ENCODE measurements at places on chromosomes 16 and 17.

GRCh38 chr16:69179328-69180010 is 7.5 kb upstream of the SNTB2 start:
- DNase-seq = peak; percentile 81

- no peak for DNase-seq
These were observed 526.0 kb downstream of the MAF start for GRCh38 chr16:79074541-79074940.

GRCh38 chr17:76397184-76397583 is 12.8 kb downstream of the SPHK1 start:
- DNase-seq = no peak

- no peak for DNase-seq
These were observed 11.8 kb upstream of the ITGAE start for GRCh38 chr17:3812771-3813170.

GRCh38 chr16:53257001-53257400 is 177.3 kb upstream of the RBL2 start:
- peak; percentile 42 for DNase-seq

DNA sequence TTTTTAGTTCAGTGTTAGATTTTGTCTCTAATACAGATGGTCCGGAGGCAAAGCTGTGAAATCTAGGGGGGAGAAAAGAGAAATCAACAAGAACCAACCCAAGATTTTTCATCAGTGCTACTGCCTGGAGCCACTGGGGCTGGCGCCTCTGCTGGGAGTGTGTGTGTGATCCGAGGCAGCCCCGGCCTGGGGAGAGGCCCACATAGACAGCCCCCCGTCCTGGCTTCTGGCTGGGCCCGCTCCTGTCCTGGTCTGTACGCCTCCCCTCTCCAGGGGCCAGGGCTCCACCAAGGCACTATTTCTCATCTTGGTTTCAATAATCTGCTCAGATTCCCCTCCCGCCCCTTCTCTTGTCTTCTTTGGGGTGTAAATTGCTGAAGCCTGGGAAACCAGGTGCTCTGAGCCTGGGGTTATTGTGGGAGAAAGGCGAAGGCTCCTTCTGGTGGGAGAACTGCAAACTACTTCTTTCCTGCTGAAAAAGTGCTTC is 7.8 kb downstream of the BAHCC1 start:
- no peak for DNase-seq

- peak; percentile 17 for DNase-seq
These were observed 211.3 kb downstream of the FOXL1 start for GRCh38 chr16:86789621-86790051.

DNA sequence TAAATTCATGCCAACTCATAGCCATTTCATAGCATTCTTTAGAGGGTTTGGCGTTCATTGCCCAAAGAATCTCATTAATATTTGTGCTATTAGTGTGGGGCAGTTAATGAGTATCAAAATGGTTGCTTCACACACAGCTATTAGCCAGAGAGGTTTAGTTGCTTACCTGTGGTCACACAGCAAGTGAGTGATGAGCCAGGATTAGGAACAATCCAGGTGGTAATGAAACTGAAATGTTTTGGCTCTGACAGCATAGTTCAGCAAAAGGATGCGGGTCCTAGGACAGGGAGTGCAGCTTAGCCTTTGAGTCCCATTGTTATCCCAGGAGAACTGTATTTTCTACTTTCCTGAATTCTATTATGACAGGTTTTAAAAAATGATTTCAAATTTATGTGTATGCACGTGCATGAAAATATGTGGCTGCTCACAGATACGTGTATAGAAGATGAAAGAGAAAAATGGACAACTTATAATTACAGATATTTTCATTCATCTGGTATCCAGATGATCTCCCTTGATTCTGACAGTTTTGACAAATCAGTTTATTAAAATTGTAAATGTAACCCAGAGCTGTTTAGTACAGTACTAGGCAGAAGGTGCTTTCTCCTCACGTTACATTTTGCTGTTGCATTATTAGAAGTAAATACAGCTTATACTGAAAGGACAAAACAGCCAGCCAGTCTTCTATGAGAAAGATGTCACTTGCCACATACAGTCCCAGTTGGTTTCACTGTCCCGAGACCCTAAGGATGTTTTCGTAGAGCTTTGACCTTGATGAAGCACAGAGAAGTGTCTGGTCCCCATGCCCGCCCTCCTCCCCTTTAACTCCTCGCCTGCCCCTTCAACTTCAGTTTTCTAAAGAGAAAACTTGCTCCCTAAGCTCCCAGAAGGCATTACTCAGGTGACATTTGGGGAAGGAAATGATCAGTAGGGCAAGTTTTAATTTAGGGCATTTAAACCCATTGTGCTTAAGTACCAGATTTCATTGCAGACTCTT is 99.8 kb upstream of the TBX2 start:
- DNase-seq = no peak

DNA sequence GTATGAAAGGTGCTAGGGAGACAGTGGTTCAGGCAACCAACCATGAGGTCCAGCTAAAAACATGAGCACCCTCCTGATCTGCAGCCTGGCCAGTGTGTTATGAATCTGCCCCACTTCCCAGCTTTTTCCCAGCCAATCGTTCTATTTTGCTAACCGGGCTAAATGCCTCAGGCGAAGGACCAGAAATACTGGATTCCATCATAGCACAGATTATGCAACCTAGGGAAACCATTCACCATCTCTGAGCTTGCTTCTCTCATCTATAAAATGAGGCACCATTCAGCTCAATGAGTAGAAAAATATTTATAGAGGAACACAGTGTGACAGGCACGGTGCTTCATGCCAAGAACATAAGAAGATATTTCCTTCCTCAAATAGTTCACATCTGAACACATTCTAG is 45.2 kb upstream of the NUDT7 start:
- DNase-seq = no peak

DNA sequence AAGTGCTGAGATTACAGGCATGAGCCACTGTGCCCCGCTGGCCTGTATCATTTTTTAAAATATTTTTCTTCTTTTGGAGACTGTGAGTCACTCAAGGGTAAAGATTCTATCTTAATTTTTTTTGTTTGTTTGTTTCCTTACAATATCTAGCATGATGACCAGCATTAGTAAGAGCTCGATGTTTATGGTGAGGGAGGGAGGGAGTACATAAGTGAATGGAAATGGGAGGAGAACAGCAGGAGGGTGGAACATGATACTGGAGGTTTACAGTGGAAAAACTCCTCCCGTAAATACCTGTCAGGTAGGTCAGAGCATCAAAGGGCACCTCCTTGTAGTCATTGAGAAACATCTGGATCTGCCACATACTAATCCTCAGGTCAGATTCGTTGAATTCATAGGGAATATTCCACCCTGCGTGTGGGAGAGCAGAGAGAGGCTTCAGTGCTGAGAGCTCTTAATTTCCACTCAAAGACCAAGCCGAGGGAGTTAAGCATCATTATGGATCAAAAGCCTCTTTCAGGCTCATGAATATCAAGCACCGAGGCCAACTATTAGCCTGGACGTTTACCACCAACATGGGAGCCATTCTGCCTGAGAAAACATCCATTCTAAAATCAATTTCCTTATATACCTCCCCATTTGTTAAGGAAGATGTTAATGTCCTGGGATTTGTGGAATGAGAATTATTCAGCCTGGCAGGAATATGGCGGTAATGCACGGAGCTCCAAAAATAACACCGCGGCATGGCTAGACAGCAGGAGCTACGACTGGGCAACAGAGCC is 51.8 kb downstream of the LYRM1 start:
- DNase-seq = no peak

- DNase-seq = no peak
These were observed 110.2 kb upstream of the NLRP1 start for GRCh38 chr17:5694551-5694950.

GRCh38 chr17:2736956-2737355 is 12.5 kb downstream of the CCDC92B start:
- DNase-seq = no peak

DNA sequence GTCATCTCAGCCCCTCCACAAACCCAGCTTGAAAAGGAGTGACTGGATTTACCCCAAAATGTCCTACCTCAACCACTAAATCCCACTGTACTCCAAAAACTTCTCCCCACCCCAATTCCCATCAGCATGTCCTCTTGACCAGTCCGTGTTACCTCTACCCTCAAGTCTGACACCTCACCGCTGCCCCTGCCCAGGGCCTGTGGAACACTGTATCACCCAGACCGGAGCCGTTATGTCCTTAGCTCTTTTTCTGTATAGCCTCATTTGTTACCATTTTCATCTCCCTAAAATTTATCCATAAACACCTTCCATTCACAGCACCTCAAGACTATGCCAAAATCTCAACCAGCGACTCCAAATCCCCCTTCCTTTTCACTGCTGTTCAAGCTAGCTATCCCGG is 2.4 kb downstream of the PHF23 start:
- DNase-seq = no peak

DNA sequence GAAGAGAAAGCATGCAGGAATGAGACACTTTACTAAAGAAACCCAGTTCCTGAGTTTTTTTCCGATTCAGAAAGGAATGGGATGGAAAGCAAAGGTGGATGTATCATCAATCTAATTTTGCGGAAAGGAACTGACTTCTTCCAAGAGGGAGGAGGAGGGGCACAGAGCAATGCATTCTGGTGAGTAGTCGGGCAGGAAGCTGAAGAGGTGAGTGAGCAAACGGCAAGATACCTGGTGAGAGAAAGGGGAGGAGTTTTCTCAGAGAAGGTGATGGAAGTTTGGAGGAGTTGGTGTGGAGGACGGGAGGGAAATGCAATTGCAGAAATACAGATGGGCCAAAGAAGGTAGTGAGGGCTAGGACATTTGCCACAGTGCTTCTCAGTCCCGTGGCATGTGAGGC is 713.2 kb downstream of the KCNJ2 start:
- no peak for DNase-seq

DNA sequence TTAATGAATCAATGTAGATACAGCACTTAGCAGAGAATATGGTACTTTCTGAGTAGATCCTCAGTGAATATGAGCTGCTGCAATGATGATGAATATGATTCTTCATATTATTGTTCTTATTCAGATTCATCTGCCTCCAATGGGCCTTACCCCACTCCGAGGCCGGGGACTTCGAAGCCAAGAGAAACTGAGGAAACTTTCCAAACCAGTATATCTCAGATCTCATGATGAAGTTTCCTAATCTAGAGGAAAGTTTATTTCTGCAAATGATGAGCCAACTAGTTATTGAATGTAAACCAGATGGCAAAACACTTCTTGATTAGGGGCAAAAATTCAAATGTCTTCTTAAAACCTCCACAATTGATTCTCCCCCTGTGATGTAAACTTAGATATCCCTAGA is 23.3 kb downstream of the LYRM1 start:
- no peak for DNase-seq

DNA sequence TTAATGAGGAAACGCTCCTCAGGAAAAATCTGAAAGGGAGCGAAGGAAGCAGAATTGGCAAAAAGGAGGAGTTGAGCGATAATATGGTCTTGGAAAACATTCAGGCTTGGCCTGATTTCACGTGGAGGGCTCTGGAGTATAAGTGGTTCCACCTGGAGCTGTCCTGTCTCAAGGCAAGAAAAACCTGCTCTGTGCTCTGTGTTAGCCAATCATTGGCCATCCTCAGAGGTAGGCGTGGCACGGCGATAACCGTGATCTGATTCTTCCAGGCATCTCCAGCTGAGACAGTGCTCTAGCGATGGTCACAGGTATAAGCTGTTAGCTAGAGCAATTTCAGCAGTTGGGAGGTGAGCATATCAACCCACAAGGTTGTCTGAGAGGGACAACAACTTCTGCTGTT is 450.5 kb upstream of the MAF start:
- DNase-seq = no peak

GRCh38 chr17:34155947-34156346 is 99.1 kb upstream of the CCL2 start:
- no peak for DNase-seq

GRCh38 chr16:50121278-50121677 is 31.8 kb upstream of the TENT4B start:
- DNase-seq = no peak

DNA sequence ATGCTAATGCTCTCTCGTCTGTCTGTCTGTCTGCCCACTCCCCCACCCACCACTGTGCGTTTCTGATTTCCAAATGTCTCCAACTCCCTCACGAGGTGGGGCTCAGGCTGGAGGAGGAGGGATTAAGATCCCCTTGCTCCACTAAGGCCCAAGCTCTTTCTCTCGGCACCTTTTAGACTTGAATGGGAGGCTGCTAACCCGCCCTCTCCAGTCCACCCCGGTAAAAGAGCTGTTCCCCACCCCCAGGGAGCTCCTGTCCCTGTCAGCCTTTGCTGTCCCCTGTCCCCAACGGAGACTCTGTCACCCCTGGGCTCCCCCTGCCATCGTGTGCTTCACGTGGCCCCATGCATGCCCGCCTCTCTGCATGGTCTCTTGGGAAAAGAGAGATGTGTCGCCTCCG is 68.5 kb upstream of the PLCG2 start:
- DNase-seq = no peak

DNA sequence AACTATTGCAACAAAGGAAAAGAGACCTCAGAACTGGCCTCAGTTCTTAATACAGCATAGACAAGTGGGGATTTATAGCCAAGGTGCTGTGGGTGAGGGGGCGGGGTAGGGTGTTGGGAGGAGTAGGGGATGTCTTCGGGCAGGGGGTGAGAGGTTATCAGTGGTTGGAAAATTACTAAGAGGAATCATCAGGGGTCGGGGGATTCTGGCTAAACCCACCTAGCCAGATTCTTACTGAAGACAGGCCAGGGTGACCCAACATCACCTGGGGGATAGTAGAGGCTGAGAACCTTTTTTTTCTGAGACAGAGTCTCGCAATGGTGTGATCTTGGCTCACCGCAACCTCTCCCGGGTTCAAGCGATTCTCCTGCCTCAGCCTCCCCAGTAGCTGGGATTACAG is 32.6 kb downstream of the HS3ST3B1 start:
- no peak for DNase-seq

DNA sequence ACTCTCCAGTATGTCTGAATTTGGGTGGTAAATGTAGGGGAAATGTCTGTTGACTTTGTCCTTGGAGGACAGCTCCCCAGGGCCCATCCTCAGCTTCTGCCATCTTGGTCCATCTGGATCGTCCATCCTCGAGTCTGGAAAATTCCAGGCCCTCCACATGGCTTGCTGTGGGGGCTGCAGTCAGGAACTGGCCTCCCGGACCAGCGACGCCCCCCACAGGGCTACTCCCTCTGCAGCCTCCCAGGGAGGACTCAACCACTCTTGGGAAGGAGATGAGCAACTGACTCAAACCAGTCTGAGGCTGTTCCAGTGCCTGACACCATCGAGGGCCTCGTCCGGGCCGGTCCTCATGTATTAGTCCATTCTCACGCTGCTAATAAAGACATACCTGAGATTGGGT is 5.5 kb upstream of the ZG16B start:
- no peak for DNase-seq

DNA sequence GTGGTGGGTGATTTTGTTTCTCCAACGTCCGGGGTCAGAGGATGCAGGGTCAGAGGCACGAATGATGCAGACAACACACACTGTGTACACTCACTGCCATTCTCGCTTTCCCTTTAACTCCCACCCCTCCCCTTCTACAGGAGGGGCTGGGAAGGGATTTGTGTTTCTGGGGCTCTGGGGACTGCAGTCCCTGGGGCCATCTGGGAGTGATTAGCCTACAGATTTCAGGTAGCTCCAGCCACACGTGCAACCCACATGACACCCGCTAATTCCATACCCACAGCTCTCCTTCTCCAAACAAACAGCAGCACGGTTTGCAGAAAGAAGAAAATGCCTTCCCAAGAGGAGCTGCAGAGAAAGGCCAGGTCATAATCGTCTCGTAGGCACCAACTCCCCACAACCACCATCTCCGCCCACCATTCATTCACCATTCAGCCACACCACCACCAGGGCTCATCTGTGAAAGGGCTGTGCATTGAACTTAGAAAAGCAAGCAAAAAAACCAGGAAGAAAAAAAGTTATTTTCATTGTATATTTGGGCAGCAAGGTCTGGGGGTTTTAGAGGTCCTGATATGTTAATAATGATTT is 9.4 kb upstream of the SOX9 start:
- DNase-seq = no peak

GRCh38 chr16:66741169-66741900 is 10.1 kb downstream of the DYNC1LI2 start:
- peak; percentile 96 for DNase-seq
